NCI-H2107 (cell line): ENCODE measurements at places on chromosomes 11 and 22.

GRCh38 chr11:125956391-125957134, 10.7 kb downstream of the VSIG10L2 start:
- DNase-seq: no peak

GRCh38 chr11:118634431-118635236, 27.2 kb downstream of the PHLDB1 start:
- DNase-seq: peak; percentile 51

DNA sequence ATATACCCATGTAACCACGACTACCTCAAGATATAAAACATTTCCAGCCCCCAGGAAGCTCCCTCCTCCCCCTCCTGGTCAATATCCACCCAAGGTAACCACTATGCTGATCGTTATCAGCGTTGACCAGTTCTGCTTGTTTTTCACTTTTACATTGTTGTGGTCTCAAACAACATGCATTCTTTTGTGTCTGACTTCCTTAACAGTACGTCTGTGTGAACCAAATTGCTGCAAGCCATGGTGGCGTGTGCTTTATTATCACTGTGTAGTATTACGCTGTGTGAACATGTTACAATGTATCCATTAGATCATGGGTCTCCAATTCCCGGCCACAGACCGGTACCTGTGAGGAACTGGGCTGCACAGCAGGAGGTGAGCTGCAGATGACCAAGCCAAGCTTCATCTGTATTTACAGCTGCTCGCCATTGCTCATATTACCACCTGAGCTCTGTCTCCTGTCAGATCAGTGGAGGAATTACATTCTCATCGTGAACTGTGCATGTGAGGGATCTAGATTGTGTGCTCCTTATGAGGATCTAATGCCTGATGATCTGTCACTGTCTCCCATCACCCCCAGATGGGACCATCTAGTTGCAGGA, 15.5 kb upstream of the GRK3 start:
- DNase-seq: no peak

- no peak for DNase-seq
Observed at GRCh38 chr11:109362059-109362458, 59.9 kb upstream of the C11orf87 start.

GRCh38 chr11:74255741-74256375, 55.6 kb downstream of the P4HA3 start:
- peak; percentile 56 for DNase-seq

GRCh38 chr11:23404225-23405160, 544.2 kb upstream of the CCDC179 start:
- no peak for DNase-seq

- DNase-seq: no peak
Observed at GRCh38 chr11:39268176-39268690, 2191.2 kb downstream of the LRRC4C start.

GRCh38 chr11:69707176-69707575, 3.4 kb upstream of the FGF19 start:
- DNase-seq: no peak

GRCh38 chr11:118281284-118281683, 17.2 kb upstream of the MPZL2 start:
- no peak for DNase-seq

GRCh38 chr11:78414321-78415051, 3.1 kb downstream of the GAB2 start:
- DNase-seq: no peak

DNA sequence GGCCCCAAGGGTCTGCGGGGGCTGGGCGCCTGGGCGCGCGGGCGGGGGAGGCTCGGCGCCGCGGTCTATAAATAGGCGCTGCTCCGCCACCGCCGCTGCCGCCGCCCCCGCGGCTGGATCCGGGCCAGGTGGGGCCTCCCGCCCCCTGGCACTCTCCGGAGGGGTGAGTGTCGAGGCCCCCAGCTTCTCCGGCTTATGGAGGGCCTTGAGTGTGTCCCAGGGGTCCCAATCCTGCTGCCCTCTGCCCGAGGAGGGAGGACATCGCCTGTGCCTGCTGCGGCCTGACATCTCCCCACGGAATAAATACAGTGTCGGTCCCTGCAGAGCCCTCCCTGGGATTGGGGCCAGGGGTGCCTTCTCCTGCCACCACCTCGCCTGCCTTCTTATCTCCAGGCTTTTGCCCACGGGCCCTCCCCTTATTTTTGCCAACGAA, 4.3 kb upstream of the GP1BB start:
- no peak for DNase-seq

DNA sequence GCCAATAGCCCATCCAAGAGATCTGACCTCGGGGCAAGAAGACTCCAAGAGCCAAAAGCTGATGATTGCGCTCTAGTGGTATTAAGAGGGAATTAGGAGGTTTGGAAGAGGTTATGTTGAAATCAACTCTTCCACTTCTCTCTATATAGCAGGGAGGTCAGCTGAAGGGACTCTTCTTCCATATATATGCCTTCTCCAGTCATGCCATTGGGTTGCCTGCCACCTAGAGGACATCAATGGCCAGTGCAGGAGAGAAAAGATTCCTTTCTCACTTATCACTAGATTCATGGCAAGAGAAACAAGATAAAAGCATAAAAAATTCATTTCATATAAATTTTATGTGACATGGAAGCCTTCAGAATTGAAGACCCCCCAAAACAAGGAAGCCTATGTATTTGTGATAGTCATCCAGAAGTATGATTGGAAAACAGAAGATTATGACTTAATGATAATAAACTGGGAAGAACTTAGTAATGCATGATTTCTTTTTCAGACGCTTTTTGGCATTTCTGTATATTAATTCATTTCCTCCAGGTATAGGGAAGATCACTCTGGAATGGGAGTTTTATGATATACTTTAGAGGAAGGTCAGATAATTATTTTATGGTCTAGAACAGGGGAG, 435.1 kb upstream of the DDI1 start:
- no peak for DNase-seq

- no peak for DNase-seq
Observed at GRCh38 chr11:102407901-102408300, 44.7 kb downstream of the TMEM123 start.

- no peak for DNase-seq
Observed at GRCh38 chr11:124569697-124570096, at the start of gene OR8A1. OR8A1 (plus strand) TSS chr11:124569997; CDS start chr11:124570120, 123 bp downstream.

DNA sequence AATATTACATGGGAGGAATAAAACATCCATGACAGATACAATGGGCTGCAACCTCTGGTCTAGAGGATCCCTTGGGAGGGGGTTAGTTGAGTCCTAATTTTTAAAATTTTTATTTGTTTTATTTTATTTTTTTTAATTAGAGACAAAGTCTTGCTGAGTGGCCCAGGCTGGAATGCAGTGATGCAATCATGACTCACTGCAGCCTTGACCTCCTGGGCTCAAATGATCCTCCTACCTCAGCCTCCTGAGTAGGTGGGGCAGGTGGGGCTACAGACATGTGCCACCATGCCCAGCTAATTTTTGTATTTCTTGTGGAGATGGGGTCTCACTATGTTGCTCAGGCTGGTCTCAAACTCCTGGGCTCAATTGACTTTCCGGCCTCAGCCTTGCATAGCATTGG, 43.1 kb downstream of the FDX1 start:
- no peak for DNase-seq

- no peak for DNase-seq
Observed at GRCh38 chr11:26095340-26095739, 236.6 kb upstream of the ANO3 start.

DNA sequence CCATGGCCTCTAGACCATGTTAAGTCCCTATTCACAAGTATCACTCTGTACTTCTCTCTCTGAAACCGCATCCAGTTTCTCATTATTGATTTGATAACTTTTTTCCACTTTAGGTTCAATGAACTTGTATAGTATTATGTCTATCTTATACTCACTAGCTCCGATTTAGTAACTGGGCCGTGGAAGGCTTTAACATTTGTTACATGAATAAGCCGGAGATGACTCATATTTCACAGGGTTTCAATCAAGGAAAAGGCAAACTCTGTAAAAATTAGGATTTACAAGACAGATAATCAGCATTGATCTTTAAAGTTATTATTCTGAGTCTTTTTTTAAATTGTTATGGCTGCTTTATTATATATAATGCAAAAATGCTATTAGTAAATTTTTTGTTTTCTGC, 662.2 kb upstream of the CNTN5 start:
- no peak for DNase-seq

DNA sequence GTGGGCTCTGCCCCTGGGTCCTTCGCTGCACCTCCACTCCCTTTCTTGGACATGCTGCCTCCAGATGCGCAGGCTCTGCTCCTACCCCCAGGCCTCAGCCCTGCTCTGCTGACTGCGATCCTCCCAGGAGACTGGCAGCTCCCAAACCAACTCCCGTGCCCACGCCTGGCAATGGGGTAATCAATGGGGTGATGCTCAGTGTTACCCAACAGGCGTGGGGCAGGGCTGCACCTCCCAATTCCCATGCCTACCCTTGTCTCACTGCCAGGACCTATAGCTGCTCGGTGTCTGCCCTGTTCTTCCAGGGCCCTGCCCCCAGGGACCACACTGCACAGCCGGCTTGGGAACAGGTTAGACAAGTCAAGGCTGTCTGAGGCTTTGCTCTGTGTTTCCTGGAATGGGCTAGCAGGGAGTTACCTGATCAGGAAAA, at the start of gene ALDH3B2:
ALDH3B2 (minus strand) TSS at position 182 of the 430 bp plus-strand sequence. CDS start 7,688 bp downstream, outside the sequence.
- DNase-seq: no peak

GRCh38 chr11:124917115-124917637, 1.9 kb upstream of the HEPN1 start:
- no peak for DNase-seq

GRCh38 chr11:83778596-83778995, 492.4 kb upstream of the CCDC90B start:
- DNase-seq: no peak

- no peak for DNase-seq
Observed at GRCh38 chr22:50268655-50269113, 1.5 kb downstream of the MAPK11 start.
